ENCODE measurements at places on chromosomes 13 and 19.

- no peak for DNase-seq
These were observed 6.4 kb upstream of the RASL11A start for GRCh38 chr13:27264181-27264580.

DNA sequence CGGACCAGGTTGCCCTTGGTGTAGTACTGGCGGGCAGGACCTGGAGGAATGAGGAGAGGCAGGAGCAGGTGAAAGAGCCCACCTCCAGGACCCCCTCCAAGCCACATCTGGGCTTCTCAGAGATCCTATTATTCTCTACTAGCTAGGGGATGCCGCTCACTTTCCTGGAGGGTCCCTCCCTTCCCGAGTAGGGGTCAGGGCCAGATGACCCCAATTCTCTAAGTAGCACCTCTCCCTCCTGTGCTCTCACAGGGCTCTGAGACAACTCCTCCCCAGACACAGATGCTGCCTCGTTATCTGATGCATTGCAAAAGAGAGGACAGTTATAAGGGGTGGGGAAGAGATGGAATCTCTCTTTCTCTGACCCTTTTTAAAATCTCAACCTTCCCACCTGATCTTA, 22.9 kb downstream of the GP6 start:
- no peak for DNase-seq

DNA sequence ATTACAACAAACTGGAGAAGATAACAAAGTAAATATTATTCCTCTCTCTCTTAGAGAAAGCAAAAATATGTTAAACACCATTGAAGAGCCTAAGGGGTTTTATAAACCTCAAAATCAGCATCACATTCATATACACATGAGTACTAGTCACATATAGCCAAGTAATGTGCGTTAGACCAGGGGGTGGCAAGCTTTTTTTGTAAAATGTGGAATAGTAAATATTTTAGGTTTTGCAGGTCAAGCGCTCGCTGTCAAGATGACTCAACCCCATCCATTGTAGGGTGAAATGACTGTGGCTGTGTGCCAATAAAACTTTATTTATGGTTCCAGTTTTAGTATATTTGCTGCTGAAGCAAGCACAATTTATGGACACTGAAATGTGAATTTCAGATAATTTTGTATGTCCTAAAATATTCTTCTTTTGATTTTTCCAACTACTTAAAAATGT, 21.7 kb downstream of the RFX2 start:
- no peak for DNase-seq

DNA sequence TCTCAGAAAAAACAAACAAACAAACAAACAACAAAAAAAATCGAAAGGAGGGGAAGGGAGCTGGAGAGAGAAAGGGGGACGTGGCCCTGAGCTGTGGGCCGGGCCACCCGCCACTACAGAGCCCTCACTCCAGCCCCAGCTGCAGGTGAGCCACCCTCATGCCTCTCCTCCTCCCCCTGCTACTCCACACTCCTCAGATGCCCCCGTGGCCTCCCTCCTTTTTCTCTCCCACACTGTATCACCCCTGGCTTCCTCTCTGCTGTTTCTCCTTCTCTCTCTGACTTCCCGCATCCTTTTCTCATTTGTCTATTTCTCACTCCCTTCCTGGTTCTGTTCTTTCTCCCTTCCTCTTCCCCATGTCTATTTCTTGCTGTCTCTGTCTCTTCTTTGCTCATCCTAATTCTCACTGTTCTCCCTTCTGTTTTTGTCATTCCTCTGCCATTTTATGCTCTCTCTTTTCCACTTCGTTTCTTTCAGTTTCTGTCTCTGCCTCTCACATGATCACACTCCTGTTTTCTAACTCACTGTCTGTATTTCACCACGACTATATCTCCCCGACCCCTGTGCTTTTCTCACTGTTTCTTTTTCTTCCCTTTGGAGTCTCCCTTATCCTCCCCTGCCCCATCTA, 2.7 kb downstream of the KLK2 start:
- DNase-seq = no peak
